ENCODE measurements at places on chromosomes 5 and 9.

DNA sequence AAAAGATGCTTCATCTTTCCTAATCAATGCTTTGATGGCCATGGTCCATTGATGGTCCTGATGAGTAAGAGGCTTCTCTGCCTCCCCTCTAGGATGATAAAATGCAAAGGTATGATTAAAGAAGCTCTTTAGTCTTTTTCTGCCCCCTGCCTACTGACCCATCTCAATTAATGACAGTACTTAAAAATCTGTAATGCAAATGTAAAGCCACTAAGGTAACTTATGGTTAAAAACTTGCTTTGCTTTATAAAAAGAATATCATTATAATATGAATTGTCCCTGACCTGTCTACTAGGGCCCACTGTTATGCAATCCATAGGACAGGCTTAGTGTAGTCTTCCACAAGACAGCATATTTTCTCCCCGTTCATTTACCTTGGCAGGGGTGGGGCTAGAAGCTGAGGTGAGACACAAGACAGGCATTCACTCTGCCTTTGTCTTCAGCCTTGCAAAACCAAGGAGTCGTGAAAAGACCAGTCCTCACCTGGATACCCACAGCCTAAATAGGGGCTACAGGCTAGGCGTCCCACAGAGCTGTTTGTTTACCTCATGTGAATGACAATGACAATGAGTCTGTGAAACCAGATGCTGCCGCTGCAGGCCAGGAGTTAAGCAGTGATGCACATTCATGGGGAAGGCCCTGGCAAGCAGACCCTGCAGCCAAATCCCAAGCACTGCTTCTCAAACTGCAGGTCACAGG lies 60.4 kb downstream of the BNC2 start:
- DNase-seq: no peak

GRCh38 chr5:165775111-165775510 lies 2269.7 kb downstream of the MAT2B start:
- DNase-seq: no peak

- DNase-seq: no peak
Measured at GRCh38 chr5:122846051-122846550, 688 bp downstream of the SNX24 start.

GRCh38 chr5:169225830-169226356 lies 75.0 kb downstream of the SLIT3 start:
- no peak for DNase-seq

- DNase-seq: no peak
Measured at GRCh38 chr9:35522187-35522586, 32.3 kb downstream of the RUSC2 start.

- peak; percentile 37 for DNase-seq
Measured at GRCh38 chr9:33081128-33081851, 4.8 kb upstream of the SMU1 start.

- DNase-seq: no peak
Measured at GRCh38 chr9:122158202-122158601, 1.4 kb downstream of the NDUFA8 start.

DNA sequence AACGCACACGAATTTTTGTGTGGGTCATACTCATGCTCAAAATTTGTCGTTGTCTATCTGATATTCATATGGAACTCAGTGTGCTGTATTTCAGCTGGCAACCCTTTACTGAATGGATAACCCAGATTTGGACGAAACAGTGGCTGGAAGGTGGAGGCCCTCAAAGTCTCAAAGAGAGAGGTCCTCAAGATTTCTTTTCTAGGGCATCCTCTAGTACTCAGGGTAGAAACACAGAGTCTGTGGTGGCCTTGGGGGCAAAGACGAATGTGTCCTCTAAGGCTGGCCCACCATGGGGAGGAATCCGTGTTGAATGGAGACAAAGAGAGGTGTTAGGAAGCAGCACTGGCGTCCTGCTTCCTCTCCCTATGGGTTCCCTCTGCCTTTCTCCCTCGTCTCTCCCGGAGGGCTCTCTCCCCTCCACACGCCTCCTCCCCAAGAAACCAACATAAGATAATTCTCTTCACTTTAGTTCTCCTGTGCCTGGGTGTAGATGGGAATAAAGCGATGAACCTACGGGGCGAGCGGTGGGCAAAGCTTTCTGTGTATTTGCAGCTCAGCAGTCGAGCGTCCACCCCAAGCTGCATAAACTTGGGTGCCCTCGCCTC lies 333.7 kb downstream of the CWC27 start:
- no peak for DNase-seq

- no peak for DNase-seq
Measured at GRCh38 chr5:3428334-3428733, 167.3 kb upstream of the IRX1 start.

GRCh38 chr5:73450137-73450536 lies 1.6 kb upstream of the FOXD1 start:
- no peak for DNase-seq

GRCh38 chr9:431701-432100 lies 217.0 kb downstream of the DOCK8 start:
- no peak for DNase-seq

DNA sequence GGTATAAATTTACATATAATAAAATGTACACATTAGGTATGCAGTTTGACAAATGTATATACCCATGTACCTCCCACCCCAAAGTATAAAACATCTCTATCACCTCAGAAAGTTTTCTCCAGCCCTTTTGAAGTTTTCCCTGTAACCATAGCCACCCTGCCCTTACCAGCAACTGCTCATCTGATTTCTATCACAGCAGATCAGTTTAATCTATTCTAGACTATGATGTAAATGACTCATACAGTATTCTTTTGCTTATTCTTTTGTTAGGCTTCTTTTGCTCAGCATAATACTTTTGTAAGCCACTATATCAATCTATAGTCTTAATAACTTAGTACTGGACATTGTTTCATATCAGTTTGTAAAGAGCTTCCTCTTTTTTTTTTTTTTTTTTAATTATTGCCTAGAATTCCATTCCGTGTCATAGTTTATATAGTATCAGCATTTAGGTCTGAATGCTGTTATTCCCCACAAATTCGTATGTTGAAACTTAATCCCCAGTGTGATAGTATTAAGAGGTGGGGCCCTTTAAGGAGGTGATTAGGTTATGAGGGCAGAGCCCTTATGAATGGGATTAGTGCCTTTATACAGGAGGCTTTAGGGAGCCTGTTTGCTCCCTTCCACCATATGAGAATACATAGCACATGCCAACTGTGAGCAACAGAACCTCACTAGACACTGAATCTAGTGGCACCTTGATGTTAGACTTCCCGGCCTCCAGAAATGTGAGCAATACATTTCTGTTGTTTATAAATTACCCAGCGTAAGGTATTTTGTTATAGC lies 20.3 kb downstream of the MELK start:
- DNase-seq: no peak

Measured in hippocampal formation (tissue), 2 donors.